Stimulated activated CD8-positive, alpha-beta memory T cell treated with anti-CD3 and anti-CD28 coated beads, Interleukin-7, amount 100 ng/mL, for 1 hour (primary cell): ENCODE measurements at places on chromosomes 11 and 22.

DNA sequence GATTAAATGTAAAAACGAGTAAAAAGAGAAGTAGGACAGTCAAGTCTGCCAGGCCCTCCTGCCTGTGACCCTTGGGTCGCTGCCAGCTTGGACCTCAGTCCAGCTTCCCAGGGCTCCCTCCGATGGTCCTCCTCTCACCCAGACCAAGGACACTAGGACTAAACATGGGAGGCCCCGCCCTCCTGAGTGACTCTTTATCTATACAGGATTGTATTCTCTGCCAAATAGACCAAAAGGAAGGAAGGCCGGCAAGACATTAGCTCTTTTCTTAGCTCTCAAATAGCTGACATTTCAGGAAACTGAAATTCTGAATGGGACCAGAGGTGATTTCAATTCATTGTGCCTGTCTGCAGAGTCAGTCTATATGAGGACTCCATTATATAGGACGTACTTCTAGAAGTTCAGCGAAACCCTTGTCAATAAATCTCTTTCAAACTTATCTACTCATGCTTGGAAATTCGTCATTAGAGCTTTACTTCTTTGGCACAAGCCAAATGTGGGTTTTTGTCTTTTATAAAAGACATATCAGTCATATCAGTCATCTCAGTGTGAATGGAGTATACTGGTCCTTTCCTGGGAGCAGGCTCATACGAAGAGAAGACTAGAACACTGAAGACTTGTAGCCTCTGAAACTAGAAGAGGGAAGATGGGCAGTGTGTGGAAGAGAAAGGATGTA is 28.5 kb downstream of the ADORA2A start:
- DNase-seq, result no peak

DNA sequence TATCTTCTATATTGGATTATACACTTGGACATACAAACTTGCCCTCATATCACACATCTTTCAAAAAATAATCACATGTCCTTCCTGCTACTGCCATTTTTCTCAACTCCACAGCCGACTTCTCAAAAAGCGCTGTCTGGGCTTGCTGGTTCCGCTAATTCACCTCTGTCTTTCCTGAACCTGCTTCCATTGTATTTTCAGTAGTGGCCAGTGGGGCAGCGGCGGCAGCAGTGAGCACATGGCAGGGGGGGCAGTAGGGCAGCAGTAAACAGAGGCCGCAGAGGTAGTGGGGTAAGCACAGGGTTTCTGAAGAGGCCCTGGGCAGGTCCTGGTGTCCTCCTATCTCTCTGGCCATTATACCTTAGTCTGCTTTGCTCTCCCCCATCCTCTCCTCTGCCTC is 126.3 kb downstream of the RRAS2 start:
- DNase-seq, result no peak

GRCh38 chr22:17113600-17113999 is 7.6 kb downstream of the TMEM121B start:
- DNase-seq, result no peak

GRCh38 chr11:1916986-1917522 is 2.4 kb upstream of the TNNT3 start:
- DNase-seq, result no peak

GRCh38 chr11:58513747-58514367 is 6.0 kb upstream of the OR5B21 start:
- no peak for DNase-seq

DNA sequence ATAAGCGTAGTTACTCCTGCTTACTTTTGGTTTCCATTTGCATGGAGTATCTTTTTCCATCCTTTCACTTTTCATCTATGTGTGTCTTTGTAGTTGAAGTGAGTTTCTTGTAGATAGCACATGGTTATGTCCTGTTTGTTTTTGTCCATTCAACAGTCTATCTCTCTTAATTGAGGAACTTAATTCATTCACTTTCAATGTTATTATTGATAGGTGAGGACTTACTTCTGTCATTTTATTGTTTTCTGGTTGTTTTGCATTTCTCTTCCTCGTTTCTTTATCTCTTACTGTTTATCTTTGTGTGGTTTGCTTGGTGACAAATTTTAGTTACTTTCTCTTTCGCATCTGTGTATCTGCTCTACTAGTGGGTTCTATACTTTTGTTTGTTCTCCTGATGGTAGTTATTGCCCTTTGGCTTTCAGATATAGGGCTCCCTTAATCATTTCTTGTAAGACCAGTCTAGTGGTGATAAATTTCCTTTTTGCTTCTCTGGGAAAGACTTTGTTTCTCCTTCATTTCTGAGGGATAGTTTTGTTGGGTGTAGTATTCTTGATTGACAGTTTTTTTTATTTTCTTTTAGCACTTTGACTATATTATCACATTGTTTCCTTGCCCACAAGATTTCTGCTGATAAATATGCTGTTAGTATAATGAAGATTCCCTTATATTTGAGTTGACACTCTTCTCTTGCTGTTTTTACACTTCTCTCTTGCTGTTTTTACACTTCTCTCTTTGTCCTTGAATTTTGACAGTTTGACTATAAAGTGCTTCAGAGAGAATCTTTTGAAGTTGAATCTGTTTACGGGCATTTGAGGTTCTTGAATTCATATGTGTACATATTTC is 9.0 kb upstream of the RAG1 start:
- no peak for DNase-seq
